Chondrocyte (in vitro differentiated cells): ENCODE measurements at places on chromosomes 2 and 18. TPM values are rescaled to one million over a fixed set of nuclear protein-coding genes. Genes with fewer than 3 reads are reported as not detected.
A peak's percentile ranks its signal among the peaks of the same experiment; 100 is the strongest.

The NETO1 gene
- total RNA-seq, result not detected in 3 replicates

GRCh38 chr2:168660870-168661862 is 141.3 kb upstream of the NOSTRIN start:
- H3K4me3 ChIP-seq, result no peak overlapping the region
- no peak for DNase-seq
- no peak overlapping the region for H3K27ac ChIP-seq

GRCh38 chr2:138787053-138787666 is 7.0 kb upstream of the NXPH2 start:
- H3K27me3 ChIP-seq, result peaks cover 73% of the 10 kb centered on the region
- DNase-seq, result no peak
- H3K4me3 ChIP-seq, result no peak overlapping the region
- H3K36me3 ChIP-seq, result no peaks in the 10 kb centered on the region
- no peak overlapping the region for H3K27ac ChIP-seq
- no peaks in the 10 kb centered on the region for H3K4me1 ChIP-seq

DNA sequence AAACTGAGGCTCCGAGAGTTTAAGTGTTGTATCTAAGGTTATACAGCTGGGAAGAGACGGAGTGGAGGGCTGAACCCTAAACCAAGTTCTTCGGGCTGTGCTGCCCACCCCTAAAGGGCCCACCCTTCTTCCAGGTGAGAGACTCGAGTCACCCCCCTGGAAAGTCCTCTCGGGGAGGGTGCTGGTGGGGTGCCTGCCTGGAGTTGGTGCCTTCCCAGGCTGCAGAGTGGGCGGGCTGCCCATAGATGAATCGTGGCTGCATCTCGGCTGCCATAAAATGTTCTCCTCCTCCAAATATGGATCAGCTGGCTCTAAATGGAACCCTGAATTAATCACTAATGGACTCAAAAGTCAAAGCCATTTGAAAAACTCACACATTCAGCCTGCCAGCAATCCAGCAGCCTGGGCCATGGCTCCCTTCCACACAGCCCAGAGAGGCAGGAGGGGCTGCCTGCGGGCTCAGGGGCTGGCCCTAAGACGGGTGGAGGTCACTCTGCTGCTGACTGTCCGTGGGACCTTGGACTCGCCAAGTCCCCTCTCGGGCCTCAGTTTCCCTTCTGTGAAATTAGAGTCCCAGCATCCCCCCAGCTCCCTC is 7.7 kb downstream of the CIB4 start:
- H3K4me1 ChIP-seq, result peaks cover 14% of the 10 kb centered on the region
- H3K4me3 ChIP-seq, result no peak overlapping the region
- H3K36me3 ChIP-seq, result peaks cover 2% of the 10 kb centered on the region
- DNase-seq, result peak; percentile 58
- peaks cover 8% of the 10 kb centered on the region for H3K27me3 ChIP-seq

GRCh38 chr2:79750321-79750720 is 237.5 kb downstream of the CTNNA2 start:
- no peak overlapping the region for H3K4me3 ChIP-seq
- H3K36me3 ChIP-seq, result no peaks in the 10 kb centered on the region
- H3K27ac ChIP-seq, result no peak overlapping the region
- H3K4me1 ChIP-seq, result no peaks in the 10 kb centered on the region

GRCh38 chr18:73461780-73462059 is 593.9 kb upstream of the NETO1 start:
- H3K27ac ChIP-seq, result no peak overlapping the region
- DNase-seq, result no peak
- H3K36me3 ChIP-seq, result no peaks in the 10 kb centered on the region
- H3K4me1 ChIP-seq, result no peaks in the 10 kb centered on the region
- no peaks in the 10 kb centered on the region for H3K27me3 ChIP-seq

GRCh38 chr18:48121752-48122151 is 191.3 kb upstream of the SMAD2 start:
- no peaks in the 10 kb centered on the region for H3K4me1 ChIP-seq
- peaks cover 49% of the 10 kb centered on the region for H3K27me3 ChIP-seq
- DNase-seq, result no peak
- H3K4me3 ChIP-seq, result no peak overlapping the region

GRCh38 chr2:140295767-140296166 is 1515.6 kb upstream of the NXPH2 start:
- H3K4me3 ChIP-seq, result no peak overlapping the region
- no peak overlapping the region for H3K27ac ChIP-seq
- no peaks in the 10 kb centered on the region for H3K4me1 ChIP-seq
- DNase-seq, result no peak
- peaks cover 13% of the 10 kb centered on the region for H3K27me3 ChIP-seq
- no peaks in the 10 kb centered on the region for H3K36me3 ChIP-seq

The RAB6C gene
- total RNA-seq, result 0.24 to 0.37 TPM (median 0.31 TPM) in 3 replicates

GRCh38 chr2:168138374-168138773 is 109.0 kb downstream of the STK39 start:
- peaks cover 12% of the 10 kb centered on the region for H3K36me3 ChIP-seq
- H3K4me3 ChIP-seq, result peak overlapping the region; percentile 1
- H3K27ac ChIP-seq, result peak overlapping the region; percentile 80
- no peak for DNase-seq
- no peaks in the 10 kb centered on the region for H3K27me3 ChIP-seq
- H3K4me1 ChIP-seq, result peaks cover 47% of the 10 kb centered on the region

DNA sequence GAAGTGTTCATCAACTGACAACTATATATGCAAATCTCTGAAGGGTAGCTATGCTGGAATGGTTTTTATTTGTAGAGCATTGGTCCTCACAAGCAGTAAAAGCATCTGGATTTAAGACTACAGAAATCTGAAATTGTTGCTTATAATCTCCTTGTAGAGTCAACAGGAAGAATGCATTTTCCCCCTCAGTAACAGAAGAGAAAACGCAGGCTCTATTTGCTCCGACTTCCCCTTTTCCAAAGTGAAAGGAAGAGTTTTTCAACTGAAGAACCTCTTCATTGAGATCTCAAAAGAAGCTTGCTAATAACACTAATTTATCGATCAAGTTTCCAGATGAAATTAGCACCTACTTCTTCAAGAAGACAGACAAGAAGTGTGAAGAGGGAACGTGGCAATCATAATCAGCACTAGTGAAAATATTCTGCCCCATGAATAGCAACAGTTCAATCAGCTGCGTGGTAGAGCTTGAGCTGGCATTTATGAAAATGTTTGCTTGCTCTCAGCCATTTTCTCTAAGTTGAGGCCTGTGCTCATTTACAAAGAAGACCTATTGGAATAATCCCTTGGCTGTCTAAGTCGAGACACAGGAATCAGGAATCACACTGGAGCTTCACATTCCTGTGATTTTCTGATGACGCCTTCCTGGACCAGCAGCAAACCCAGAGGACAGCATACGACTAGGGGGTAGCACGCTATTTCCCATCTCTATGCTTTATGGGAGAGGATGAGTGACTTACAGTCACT is 43.7 kb downstream of the TGIF1 start:
- H3K27ac ChIP-seq, result no peak overlapping the region
- no peaks in the 10 kb centered on the region for H3K36me3 ChIP-seq

DNA sequence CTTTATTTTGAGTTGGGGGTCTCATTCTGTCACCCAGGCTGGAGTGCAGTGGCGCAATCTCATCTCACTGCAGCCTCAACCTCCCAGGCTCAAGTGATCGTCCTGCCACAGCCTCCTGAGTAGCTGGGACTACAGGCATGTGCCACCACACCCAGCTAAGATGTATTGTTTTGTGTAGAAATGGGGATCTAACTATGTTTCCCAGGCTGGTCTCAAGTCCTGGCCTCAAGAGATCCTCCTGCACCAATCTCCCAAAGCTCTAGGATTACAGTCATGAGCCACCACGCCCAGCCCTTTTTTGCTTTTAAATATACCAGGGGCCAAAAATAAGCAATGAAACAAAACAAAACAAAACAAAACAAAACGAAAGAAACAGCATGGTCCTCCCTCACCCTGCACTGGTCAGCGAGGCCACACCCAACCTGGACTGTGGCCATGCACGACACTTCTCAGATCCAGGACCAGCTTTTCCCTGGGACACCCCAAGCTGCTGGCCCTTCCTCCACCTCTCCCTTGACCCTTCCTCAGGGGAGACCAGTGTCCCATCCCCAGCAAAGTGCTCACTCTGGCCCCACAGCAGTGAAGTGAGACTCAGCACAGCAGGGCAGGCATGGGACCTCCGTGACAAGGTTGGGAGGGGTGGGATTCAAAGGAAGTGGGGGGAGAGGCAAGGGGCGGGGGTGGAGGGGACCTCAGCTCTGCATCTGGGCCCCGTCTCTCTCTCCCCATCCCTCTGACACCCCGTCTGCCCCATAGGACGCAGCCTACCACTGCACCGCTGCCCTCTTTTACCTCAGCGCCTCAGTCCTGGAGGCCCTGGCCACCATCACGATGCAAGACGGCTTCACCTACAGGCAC is 23.5 kb downstream of the MAL start:
- no peaks in the 10 kb centered on the region for H3K36me3 ChIP-seq
- DNase-seq, result peak; percentile 38

DNA sequence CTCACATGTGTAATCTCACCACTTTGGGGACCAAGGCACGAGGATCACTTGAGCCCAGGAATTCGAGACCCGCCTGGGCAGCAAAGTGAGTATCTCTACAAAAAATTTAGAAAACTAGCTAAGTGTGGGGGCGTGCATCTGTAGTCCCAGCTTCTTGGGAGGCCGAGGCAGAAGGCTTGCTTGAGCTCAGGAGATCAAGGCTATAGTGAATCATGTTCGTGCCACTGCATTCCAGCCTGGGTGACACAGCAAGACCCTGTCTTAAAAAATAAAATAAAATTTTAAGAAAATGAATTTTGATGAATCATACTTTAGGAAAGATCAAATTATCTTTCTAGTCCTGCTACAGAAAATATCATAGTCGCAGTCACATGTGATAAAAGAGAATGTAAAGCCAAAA is 46.9 kb downstream of the CABYR start:
- H3K4me3 ChIP-seq, result no peak overlapping the region
- peaks cover 24% of the 10 kb centered on the region for H3K4me1 ChIP-seq
- DNase-seq, result no peak

- H3K4me1 ChIP-seq, result peaks cover 24% of the 10 kb centered on the region
- H3K4me3 ChIP-seq, result no peak overlapping the region
- H3K36me3 ChIP-seq, result no peaks in the 10 kb centered on the region
- H3K27ac ChIP-seq, result no peak overlapping the region
- no peak for DNase-seq
- H3K27me3 ChIP-seq, result no peaks in the 10 kb centered on the region
Observed at GRCh38 chr18:32315881-32316280, 126.0 kb downstream of the MEP1B start.

- H3K36me3 ChIP-seq, result peaks cover 6% of the 10 kb centered on the region
- H3K27me3 ChIP-seq, result no peaks in the 10 kb centered on the region
- no peak for DNase-seq
- no peak overlapping the region for H3K4me3 ChIP-seq
- H3K4me1 ChIP-seq, result no peaks in the 10 kb centered on the region
- H3K27ac ChIP-seq, result no peak overlapping the region
Observed at GRCh38 chr2:185811580-185811979, 73.0 kb downstream of the FSIP2 start.

- no peaks in the 10 kb centered on the region for H3K36me3 ChIP-seq
- DNase-seq, result no peak
- no peak overlapping the region for H3K27ac ChIP-seq
- H3K4me1 ChIP-seq, result no peaks in the 10 kb centered on the region
- H3K27me3 ChIP-seq, result no peaks in the 10 kb centered on the region
- no peak overlapping the region for H3K4me3 ChIP-seq
Observed at GRCh38 chr2:156156580-156156979, 175.9 kb downstream of the NR4A2 start.

The NT5C1B gene
- total RNA-seq, result not detected in 3 replicates

GRCh38 chr2:65069439-65069824 is 13.2 kb downstream of the CEP68 start:
- H3K36me3 ChIP-seq, result peaks cover 13% of the 10 kb centered on the region
- H3K4me1 ChIP-seq, result peaks cover 44% of the 10 kb centered on the region

DNA sequence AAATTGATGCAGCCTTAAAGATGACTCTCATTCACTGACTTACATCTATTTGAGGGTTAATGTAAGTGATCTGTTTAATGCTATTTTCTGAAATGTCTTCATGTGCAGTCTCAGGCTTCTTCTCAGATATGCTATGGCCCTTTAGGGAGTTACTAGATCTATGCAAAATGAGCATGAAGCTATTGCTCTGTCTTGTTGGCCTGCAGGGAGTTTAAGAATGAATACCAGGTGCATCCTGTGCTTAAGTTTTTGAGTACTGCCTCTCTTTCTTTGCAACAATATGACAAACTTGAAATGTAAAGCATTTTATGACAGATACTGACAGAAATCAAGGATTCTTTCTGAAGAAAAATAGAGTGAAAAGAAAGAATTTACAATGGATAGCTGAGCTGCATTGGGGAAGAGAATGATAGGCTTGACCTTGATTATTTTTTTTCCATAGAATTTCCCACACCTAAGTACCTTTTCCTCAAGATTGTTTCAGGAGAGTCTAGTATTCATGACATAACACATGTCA is 1058.3 kb upstream of the TMEFF2 start:
- peaks cover 17% of the 10 kb centered on the region for H3K4me1 ChIP-seq
- H3K4me3 ChIP-seq, result no peak overlapping the region
- no peak for DNase-seq
- no peak overlapping the region for H3K27ac ChIP-seq

DNA sequence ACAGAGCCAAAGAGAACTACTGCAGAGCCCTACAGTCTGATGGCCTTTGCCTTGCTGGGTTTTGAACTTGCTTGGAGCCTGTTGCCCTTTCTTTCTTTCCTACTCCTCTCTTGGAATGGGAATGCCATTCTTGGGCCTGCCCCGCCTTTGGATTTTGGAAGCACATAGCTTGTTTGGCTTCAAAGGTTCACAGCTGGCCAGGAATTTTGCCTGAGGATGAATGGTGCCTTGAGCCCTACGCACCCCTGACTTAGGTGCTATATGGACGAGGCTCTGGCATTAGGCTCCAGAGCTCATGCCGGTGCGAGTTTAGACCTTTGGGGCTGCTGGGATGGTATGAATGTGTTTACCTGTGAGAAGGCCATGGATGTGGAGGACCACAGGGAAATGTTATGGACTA is 663.3 kb upstream of the HS6ST1 start:
- no peaks in the 10 kb centered on the region for H3K4me1 ChIP-seq
